ENCODE measurements at places on chromosomes 16 and 17. TPM values are rescaled to one million over a fixed set of nuclear protein-coding genes. Genes with fewer than 3 reads are reported as not detected.
A peak's percentile ranks its signal among the peaks of the same experiment; 100 is the strongest.

- no peak for DNase-seq
Measured at GRCh38 chr16:29898804-29899515, 390 bp downstream of the SEZ6L2 start.

Gene NACA2
- not detected for total RNA-seq

Gene LITAF
- 95.0 TPM for total RNA-seq

DNA sequence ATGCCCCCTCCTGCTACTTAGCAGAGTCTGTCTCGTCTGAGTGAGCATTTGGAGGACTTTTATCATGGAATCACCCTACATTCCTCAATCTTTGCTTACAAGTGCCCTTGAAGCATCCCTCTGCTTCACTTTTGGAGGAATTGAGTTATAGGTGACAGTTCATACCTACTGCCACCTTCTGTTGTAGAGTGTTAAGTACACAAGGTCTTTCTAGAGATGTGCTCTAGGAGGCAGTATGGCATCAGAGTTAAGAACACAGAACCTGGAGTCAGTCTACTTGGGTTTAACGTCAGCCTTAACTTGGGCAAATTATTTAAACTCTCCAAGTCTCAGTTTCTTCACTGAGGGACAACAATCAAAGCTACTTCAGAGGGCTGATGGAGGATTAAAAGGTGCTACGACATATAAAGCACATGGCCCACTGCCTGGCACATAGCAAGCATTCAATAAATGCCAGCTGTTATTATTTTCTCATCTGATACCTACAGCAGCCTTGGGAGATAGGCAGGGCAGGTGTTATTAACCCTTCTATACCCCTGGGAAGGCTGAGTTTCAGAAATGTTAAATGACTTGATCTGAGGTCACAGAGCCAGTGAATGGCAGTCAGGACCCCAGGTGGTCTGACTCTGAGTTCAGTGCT lies 62.2 kb downstream of the UTP18 start:
- DNase-seq, result peak; percentile 15

Data from M059J (cell line).